Mucosa of gallbladder (tissue), 1 donor: ENCODE measurements at places on chromosomes 11 and 22. TPM values are rescaled to one million over a fixed set of nuclear protein-coding genes. Genes with fewer than 3 reads are reported as not detected.

Gene CCT8L2
- total RNA-seq: not detected

Gene ABCC8
- total RNA-seq: 1.3 TPM

Gene POU2AF2
- 5.0 TPM for total RNA-seq

Gene OR5A1
- total RNA-seq: not detected

Gene PRDM11
- 21.3 TPM for total RNA-seq

Gene SMTNL1
- total RNA-seq: not detected

Gene MAPK12
- 23.2 TPM for total RNA-seq

Gene LRRC32
- 33.2 TPM for total RNA-seq

Gene BARX2
- 7.0 TPM for total RNA-seq

Gene FANCF
- total RNA-seq: 17.0 TPM

GRCh38 chr22:48282804-48283203 is 1520.4 kb downstream of the TBC1D22A start:
- no peak for DNase-seq

DNA sequence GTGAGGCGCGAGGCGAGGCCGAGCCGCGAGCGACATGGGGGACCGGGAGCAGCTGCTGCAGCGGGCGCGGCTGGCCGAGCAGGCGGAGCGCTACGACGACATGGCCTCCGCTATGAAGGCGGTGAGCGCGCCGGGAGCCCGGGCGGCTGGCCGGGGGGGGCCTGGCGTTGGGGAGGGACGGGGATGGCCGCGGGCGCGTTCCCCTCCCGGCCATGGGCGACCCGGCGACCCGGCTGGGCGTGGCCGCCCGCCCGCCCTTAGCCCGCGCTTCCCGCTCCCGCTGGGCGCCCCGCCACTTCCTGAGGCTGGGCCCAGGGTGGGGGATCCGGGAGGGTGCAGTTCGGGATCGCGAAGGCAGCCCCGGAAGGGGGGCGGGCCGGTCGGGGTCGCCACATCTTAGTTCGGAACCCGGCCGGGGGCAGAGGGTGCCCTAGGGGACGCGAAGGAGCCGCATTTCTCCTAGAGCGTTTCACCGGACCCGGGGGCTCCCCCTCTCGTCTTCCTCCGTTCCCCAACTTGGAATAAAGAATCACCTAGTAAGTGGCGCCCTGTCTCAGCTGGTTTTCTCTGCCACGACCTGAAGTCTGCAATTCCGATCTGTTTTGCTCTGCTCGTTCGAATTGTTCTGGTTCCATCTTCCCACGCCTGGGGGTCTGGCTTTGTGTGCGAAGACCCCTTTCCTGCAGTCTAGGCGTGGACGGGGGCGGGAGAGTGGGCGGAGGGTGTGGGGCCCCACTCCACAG is 536 bp downstream of the YWHAH start:
- DNase-seq: peak; percentile 15

- no peak for DNase-seq
Measured at GRCh38 chr11:70409871-70410270, 11.5 kb downstream of the CTTN start.

- DNase-seq: no peak
Measured at GRCh38 chr11:44493383-44493782, 72.1 kb upstream of the CD82 start.

- no peak for DNase-seq
Measured at GRCh38 chr11:24594401-24594800, 97.5 kb downstream of the LUZP2 start.

DNA sequence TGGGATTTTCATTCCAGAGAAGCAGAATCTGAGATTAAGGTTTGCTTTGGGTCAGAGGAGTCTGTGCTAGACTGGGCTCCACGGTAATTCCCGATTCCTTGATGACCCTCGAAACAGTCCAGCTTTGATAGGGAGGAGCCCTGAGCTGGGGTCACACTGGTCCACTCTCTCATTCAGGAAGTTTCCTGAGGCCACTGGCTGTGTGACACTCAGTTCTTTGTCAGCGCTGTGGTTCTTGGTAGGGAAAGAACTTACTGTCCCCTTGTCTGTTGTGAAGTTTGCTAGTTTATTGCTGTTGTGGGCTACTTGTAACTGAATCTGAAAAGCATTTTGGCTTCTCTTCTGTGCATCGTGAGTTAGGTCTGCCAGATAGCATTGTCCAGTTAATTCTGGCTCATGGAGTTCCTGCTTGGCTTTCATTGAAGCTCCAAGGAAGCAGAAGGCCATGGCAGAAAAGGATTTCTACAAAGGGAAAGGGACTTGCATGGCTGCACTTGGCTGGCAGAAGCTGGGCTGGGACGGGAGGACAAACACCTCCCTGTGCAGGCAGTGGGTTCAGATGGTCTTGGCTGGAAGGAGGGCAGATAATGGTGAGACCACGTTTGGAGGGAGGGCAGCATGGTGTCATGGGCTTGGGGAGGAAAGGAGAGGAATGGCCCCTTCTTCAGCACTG is 23.3 kb downstream of the BCR start:
- no peak for DNase-seq

GRCh38 chr11:106959800-106960199 is 58.5 kb downstream of the GUCY1A2 start:
- no peak for DNase-seq

DNA sequence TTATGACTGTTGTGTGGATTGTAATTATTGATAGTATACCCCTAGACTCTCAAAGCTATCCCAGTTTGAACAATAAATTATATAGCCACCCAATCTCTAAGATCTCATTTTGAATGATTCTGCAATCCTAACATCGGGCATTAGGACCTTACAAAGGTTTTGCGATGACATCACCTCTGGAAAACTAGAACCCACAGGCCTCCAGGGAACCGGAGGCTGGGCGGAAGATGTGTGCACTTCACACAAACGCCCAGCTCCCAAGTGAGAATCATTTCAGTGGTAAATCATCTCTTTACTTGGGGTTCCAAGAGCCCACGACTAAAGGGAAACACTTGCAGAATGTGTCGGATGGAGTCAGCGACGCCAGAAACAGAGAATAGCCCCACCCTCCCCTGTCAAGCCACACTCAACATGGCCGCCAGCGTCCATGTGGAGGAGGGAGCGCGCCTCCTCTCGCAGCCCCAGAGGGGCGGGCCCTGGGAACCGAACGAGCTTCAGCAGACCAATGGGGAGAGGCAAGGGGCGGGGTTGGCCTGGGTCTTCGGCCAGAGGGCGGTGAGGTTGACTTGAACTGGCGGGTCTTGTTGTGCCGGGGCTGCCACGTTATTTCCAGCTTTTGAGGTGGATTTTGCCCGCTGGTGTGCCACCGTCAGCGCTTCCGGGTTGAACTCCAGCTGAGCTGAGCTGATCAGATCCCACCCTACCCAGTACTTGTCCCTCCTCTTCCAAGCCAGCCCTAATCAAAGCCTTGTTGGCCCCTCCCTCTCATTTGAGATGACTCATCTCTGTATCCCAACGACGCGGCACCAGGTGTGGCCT is 8.4 kb upstream of the MRPL48 start:
- peak; percentile 97 for DNase-seq

- DNase-seq: no peak
Measured at GRCh38 chr11:77108436-77108835, 5.8 kb downstream of the OMP start.

GRCh38 chr22:16810188-16810802 is 14.9 kb downstream of the XKR3 start:
- no peak for DNase-seq

DNA sequence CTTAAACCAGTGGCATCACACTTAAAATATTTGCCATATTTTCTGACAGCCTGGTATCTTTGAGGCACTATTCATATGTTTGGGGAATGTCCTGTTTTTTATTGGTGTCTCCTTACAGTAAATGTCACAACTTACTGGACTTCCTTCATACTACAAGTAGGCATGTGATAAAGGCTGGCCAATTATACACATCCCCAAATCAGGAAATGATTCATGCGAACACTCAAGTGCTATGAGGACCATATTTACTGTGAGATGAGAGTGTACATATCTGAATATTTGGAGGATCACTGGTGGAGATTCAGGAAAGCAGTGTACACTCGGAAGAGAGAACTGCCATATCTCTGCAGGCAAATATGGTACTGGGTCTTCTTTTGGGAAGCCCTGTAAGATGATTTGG is 913.8 kb upstream of the CHORDC1 start:
- DNase-seq: no peak

GRCh38 chr22:39212721-39213376 is 31.9 kb downstream of the PDGFB start:
- DNase-seq: no peak

GRCh38 chr11:73121692-73122091 is 20.4 kb downstream of the FCHSD2 start:
- no peak for DNase-seq

GRCh38 chr11:45037434-45038005 is 86.8 kb upstream of the TP53I11 start:
- DNase-seq: no peak

DNA sequence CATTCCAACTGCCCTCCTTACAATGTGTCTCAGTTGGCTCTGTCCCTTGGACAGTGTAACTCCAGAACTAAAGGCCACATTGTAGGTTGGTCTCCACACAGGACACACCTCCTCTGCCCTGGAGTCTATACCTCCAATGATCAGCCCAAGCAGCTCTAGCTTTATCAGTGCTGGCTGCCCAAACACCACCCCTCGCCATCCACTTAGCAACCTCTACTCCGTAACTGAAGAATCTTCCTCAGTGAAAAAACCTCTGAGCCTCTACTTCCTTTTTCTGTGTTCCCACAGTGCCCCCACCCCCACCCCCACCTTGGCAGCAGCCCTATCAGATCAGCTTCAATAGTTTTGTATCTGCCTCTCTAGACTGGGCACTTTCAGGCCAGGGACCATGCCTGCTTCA is 33.4 kb downstream of the SERPINH1 start:
- no peak for DNase-seq

DNA sequence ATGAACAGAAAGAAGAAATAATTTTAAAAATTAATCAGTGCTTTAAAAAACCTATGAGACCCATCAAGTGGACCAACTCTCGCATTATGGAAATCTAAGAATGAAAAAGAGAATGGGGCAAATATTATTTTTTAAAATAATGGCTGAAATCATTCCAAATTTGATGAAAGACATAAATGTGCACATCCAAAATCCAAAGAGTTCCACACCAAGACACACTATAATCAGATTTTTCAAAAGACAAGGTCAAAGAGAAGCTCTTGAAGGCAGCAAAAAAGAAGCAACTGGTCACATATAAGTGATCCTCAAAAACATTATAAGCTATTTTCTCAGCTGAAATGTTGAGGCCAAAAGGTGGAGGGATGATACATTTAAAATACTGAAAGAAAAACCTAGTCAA is 85.3 kb downstream of the ARHGAP32 start:
- DNase-seq: no peak

DNA sequence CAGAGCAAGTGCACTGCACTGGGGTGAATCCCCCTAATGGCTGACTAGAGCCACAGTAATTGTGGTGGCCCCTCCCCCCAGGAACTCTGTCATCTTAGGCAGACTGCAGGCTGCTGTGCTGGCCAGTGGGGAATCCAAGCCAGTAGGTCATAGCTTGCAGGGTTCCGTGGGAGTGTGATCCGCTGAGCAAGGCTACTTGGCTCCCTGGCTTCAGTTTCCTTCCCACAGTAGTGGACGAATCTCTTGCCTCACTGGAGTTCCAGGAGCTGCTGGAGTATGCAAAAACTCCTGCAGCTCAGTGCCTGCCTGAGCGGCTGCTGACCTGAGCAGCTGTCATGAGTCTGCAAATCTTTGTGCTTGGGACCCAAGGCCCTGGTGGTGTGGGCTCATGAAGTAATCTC is 13.2 kb downstream of the OOSP3 start:
- no peak for DNase-seq

- DNase-seq: no peak
Measured at GRCh38 chr11:45710561-45710960, 45.1 kb upstream of the CHST1 start.

- DNase-seq: no peak
Measured at GRCh38 chr22:27146866-27147633, 489.7 kb downstream of the MIAT start.

DNA sequence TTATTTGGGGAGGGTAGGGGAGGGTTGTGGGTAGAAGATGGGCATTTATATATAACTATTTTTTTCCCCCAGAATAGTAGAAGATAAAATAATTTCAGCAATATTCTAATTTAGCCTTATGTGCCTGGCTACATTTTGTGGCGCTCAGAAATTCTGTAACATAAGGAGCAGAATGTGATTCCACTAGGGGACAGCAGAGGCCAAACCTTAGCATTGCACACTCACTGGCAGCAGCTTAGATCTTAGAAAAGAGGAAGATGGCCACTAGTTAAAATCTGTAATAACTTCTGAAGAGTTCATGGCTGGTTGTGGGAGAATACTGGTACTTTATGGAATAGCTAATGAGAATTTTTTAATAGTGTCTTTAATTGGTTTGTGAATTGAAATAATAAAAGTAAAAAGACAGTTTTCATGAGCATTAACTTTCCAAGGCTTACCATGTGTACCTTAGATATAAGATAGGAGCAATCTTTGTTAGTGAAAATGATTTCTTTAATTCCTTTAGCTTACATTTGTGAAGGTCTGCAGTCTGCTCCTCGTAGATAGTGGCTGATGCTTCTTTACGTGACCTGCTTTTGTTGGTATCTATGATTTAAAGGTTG is 33.1 kb downstream of the DDX10 start:
- peak; percentile 64 for DNase-seq

- no peak for DNase-seq
Measured at GRCh38 chr22:24446260-24446611, 18.8 kb downstream of the ADORA2A start.

DNA sequence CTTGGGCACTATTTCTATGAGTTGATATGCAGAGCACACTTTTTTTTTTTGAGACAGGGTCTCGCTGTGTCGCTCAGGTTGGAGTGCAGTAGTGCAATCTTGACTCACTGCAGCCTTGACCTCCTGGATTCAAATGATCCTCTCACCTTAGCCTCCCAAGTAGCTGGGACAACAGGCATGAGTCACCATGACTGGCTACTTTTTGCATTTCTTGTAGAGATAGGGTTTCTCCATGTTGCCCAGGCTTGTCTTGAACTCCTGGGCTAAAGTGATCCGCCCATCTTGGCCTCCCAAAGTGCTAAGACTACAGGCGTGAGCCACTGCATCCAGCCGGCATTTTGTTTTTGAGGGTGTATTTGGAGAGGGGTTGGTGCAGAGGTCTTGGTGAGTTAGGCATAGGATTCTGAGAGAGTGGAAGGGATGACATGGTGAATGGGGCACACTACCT is 29.9 kb upstream of the MTCH2 start:
- no peak for DNase-seq

DNA sequence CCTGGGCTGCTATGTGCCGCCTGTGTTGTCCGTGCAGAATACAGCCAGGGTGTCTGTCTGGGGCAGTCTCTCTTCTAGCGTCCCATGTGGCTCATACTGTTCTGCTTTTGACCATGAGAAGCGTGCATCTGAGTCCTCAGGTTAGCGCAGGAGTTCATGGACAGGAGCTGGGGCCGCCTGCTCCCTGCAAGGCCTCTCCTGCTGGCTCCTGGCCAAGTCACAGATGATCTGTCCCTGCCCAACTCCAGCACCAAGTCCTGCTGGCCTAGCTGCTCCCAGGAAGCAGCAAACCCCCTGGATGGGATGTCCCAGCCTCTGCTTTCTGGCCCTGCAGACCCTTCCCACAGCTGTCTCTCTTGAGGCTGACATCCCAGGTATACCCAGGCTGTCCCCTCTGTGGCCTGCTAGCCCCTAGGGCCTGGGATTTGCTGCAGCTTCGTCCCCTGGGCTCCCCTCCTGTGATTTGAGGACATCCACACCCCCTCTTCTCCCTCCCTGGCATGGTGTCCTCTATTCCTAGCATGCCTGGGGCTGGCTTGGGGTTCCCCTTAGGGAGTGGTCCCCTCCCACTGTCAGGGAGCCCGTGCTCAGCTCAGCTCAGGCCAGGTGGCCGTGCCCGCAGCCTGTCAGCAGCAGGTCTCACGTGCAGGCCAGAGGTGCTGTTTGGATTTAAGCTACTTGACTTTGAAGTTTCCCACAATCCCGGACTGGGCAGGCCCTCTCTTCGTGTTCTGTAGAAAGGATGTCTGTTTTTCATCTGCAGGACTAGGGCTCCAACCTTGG is 17.8 kb downstream of the PRR5 start:
- no peak for DNase-seq

- no peak for DNase-seq
Measured at GRCh38 chr11:104654181-104654813, 244.0 kb downstream of the CASP12 start.
